ENCODE measurements at places on chromosomes 6 and 20.

DNA sequence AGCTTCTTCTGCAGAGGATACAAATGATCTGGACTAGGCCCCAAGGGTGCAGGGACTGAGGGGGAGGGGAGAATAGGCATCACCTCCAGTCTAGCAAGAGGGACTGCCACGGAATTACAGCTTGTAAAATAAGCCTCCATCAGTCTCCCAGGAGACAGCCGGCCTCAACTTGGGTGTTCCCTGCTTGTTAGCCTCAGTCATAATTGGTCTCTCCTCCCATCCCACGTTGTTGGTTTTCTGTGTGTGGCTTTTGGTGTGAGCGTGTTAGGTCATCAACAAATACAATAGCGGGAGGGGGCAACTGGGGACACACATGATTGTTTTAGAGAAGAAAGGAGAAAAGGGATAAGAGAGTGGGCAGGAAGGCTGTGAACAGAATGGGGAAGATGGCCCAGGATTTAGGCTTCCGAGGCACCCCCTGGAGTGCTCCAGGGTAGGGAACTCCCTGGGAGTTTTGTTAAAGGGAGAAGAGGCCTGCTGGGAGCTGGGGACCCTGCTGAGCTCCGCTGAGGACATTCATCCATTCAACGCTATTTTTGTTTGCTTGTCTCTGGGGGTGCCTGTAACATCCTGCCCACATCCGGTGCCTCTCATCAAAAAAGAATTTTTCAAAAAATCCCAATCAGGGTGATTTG lies 9.2 kb downstream of the FOXA2 start:
- DNase-seq: no peak

- no peak for DNase-seq
Measured at GRCh38 chr6:34318499-34319470, 70.0 kb upstream of the SMIM29 start.

DNA sequence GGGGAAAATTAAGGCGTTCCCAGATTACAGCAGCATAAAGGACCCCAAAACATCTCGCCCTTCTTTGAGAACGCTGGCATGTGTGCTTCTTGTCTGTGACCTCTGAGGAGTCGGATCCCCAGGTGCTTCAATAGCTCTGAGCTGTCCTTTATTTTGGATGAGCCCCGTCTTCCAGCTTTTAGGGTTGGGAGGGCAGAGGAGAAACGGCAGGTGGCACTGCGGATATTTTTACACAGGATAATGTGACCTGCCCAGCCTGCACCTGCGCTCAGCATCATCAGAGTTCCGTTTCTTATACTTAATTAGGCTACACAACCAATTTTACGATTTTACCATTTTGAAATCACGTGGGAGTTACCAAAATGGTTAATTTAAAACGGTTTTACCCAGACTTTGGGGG lies 147.7 kb upstream of the RPS6KA2 start:
- no peak for DNase-seq

DNA sequence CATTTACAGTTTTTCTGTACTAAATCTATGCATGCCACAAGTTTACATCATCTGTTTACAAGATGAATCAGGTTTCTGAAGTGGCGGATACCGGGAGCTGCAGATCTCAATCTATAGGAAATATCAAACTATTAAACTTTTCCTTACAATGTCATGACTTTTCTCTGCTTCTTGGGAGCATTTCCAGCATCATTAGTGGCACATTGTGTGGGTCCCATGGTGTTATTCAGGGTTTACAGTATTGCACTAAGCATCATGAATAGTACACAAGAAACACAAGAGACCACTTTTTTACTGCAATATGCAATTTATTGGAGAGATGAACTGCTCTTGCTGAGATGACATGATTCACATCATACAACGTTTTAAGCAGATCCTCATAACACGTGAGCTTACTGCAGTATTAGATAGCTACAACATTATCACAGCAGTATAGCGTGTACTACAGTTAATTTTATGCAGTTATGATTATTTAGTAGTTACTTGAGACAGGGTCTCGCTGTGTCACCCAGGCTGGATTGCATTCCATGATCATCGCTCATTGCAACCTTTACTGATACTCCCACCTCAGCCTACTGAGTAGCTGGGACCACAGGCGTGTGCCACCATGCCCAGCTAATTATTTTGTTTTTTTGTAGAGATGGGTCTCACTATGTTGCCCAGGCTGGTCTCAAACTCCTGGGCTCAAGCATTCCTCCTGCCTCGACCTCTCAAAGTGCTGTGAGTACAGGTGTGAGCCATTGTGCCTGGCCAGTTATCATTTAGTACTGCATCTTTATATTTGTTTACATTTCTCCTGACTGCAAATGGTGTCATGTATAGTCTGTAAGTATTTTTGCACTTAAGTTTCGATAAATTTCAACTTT lies 18.4 kb downstream of the BLTP3A start:
- DNase-seq: no peak

- DNase-seq: no peak
Measured at GRCh38 chr6:138383776-138384175, 6.1 kb downstream of the SMIM28 start.

DNA sequence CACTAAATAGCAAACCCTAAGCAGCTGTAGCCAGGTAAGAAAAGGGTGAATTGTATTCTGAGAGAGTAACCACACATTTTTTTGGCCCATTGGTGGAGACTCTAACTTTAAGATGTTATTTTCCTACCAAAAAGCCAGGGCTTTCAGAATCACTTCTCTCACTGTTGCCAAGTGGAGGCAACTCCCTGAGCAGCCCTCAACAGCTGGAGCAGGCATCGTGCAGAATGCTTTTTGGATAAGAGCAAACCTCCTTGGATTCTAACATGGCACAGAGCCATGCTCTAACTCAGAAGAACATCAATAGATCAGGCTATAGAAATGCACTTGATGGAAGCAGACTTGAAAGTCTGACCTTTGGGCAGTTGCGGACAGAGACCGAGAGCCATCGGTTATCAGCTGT lies 722.2 kb upstream of the CHD6 start:
- DNase-seq: no peak

GRCh38 chr20:49699200-49699992 lies 14.3 kb downstream of the B4GALT5 start:
- DNase-seq: no peak
